Psoas muscle (tissue), 8 donors: ENCODE measurements at places on chromosomes 1 and 21.

DNA sequence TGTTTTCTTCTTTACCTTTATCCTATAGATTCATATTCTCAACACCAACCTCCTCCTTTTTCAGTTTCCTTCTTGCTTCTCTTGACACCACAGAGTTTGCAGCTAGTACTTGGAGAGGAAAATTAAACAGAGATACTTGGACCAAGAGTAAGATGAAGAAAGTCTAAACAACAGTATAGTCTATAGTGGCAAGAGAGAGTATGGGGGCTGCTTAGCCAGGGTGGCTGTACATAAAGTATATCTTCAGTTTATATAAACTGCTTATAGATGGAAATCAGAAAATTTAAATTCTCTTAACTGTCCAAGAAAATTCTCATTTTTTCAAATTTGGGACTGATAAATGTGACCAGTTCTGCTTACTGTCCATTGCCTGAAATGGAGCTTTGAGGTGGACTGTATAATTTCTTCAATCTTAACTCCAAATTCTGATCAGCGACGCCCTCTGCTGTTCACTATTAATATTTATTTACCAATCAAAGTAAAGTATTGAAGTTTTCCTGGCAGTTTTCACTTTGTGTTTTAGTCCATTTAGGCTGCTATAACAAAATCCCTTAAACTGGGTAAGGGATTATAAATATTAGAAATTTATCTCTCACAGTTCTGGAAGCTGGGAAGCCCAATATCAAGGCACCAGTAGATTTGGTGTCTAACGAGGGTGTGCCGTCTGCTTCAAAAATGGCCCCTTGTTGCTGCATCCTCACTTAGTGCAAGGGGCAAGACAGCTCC lies 14.8 kb upstream of the METTL18 start:
- no peak for DNase-seq

DNA sequence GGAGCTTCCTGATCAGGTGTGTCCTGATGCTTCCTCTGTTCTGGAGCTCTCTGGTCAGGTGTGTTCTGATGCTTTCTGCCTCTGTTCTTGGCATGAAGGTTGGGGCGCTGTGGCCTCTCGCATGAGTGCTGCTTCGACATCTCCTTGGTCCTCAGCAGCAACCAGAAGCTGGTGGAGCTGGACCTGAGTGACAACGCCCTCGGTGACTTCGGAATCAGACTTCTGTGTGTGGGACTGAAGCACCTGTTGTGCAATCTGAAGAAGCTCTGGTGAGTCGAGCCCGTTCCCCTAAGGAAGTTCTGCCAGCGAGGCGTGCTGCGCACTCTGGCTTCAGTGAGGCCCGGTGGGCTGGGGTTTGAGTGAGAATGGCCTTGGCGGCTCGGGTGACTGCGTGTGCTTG lies 18.0 kb downstream of the NLRP3 start:
- DNase-seq, result no peak

DNA sequence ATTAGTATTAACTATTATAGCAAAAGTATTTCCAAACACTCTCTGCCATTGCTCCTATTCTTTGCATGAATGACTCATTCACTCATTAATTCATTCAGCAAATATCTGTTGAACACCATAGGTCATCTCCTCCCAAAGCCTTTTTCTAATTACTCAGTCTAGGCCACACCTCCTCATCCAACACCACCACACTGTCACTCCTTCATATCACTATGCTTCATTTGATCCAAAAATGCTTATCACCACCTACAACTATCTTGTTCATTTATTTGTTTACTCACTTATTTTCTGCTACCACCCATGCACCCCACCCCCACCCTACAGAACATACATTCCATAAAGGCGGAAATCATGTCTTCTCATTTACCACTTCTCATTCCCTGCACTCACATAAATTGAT lies 94.4 kb upstream of the TNFSF4 start:
- DNase-seq, result no peak

- no peak for DNase-seq
Measured at GRCh38 chr1:94538243-94538827, 3.2 kb downstream of the F3 start.

GRCh38 chr1:223344491-223344890 lies 19.5 kb downstream of the SUSD4 start:
- DNase-seq, result no peak

GRCh38 chr1:16148329-16149092 lies 7.4 kb downstream of the EPHA2 start:
- no peak for DNase-seq

DNA sequence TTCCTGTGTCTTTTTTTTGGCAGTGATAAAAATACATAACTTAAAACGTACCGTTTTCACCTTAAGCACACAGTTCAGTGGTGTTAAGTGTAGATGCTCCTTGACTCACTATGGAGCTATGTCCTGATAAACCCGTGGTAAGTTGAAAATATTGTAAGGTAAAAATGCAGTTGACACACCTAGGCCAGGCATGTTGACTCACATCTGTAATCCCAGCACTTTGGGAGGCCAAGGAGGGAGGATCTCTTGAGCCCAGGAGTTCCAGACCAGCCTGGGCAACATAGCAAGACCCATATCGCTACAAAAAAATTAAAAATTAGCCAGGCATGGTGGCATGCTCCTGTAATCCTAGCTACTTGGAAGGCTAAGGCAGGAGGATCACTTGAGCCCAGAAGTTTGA lies 73.6 kb upstream of the COG2 start:
- no peak for DNase-seq

GRCh38 chr21:21019681-21020080 lies 21.5 kb downstream of the NCAM2 start:
- DNase-seq, result no peak

GRCh38 chr21:43190951-43191350 lies 22.1 kb downstream of the CRYAA start:
- no peak for DNase-seq

GRCh38 chr1:230226007-230226800 lies 159.2 kb downstream of the GALNT2 start:
- no peak for DNase-seq

GRCh38 chr1:61220536-61220935 lies 138.2 kb downstream of the NFIA start:
- no peak for DNase-seq

DNA sequence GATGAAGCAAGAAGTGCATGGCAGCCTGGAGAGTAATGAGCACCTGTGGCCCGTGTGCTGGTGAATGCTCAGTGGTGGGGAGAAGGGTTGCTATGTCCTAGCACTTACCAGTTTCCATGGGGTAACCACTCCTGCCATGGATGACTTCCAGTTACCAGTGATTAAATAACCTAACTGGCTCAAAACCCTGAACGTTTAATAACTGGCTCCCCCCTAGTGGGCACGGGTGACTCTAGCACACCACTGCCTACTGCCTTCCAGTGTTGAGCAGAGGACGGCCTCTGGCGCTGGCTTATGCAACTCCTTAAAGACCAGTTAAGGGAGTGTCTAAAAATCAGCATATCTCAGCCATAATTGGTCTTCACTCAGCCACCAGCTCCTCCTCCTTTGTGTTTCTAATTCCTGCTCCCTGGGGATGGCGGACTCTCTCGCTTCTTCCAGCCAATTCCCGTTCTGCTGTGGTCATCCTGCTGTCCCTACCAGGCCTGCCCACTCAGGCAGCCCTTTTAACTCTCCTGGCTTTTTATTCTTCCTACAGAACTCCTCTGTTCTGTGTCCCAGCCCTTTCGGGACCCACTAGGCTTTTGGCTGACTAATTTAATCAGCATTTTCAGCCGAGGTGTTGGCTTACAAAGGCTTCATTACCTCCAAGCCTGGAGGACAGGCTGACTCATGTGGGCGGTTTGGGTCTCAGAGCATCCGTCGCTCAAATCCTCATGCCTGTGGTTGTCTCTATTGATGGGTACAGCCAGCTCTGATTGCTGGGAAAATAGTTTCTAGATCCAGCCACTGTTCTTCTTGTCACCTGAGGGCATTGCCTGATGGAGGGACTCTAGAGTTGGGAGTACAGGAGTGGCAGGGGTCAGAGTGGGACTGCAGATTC lies 332.4 kb downstream of the CAMTA1 start:
- DNase-seq, result no peak

DNA sequence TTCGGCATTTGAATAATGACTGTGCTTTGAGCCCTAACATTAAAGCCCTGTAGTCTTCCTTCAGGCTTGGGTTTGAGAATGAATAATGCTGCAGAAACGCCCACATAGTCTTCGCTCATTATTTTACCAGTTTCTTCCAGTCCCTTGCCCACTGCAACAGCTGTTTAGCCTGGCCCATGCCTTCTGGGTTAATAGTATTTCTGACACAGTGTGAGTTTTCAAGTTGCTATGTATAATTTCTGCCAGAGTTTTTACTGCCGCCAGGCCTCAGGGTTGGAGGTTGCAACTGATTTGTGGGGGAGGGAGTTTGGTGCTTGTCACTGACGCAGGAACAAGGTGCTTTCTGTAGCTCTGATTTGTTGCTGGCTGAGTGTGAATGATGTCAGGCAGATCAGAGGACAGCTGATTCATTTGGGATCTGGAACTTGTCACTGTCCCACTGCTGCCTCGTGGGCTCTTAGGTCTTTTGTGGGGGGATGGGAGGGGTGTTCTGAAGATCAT lies 109.8 kb downstream of the MAST2 start:
- DNase-seq, result peak; percentile 57

DNA sequence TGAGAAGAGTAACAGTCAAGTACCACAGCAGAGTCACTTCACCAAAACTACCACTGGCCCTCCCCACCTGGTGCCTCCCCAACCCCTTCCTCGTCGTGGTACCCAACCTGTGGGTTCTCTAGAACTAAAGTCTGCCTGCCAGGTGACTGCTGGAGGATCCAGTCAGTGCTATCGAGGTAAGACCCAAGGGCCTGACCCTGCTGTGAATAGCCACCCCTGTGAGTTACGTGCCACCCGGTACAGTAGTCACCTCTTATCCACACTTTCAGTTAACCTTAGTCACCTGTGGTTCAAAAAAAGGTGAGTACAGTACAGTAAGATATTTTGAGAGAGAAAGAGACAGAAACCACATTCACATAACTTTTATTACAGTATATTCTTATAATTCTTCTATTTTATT lies 16.5 kb downstream of the TTF2 start:
- no peak for DNase-seq

- DNase-seq, result no peak
Measured at GRCh38 chr1:158146739-158147138, 34.0 kb upstream of the CD1D start.

GRCh38 chr1:197519741-197520334 lies 251.8 kb downstream of the CRB1 start:
- DNase-seq, result no peak

DNA sequence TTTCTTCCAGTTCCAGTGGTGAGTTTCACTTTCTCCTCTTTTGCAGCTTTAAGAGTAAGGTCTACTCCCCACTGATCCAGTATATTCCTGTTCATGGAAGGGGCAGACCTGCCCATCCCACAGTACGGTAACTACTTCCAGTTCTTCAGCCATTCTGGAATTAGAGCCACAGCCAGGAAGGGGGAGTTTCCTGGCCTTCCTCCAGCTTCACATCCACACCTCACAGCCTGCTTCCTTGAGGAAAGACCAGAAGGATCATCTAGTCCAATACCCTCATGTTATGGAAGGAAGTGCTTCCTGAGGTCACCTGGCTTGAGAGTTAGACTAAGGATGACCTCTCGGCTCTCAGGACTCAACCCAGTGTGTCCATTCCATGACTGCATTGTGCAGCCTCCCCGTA lies 597.8 kb downstream of the KIF26B start:
- no peak for DNase-seq

GRCh38 chr1:30516485-30516858 lies 206.9 kb downstream of the MATN1 start:
- no peak for DNase-seq

- no peak for DNase-seq
Measured at GRCh38 chr1:165847486-165847885, 20.1 kb downstream of the UCK2 start.

DNA sequence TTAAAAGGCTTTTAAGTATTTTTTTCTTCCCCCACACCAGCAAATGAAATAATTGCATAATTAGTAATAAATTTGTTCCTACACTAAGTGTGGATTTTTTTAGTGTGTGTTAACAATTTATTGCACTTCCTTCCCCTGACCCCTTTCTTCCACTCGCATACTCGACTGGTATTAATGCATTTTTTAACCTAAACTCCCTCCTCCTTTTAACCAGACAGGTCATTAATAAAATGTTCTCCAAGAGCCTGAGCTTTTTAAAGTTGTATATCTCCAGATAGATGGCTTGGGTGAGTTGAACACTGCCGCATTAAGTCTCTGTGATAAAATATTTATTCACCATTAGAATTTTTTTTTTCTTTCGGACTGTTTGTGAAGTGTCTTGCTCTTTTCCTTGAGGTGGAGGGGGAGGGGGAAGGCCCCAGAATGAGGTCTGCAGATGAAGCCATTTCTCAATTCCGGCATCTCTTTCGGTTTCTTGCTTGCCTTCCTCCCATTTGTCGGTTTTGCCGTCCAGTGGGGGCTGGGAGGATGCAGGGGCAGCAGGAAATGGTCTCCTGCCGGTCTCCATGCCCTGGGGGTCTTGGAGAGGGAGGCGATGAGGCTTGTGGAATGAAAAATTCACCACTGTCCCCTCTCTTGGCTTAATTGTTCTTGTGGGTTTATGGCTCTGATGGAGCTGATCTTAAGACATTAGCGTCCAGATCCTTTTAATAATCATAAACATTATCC lies 64.1 kb upstream of the ACTL8 start:
- DNase-seq, result no peak

DNA sequence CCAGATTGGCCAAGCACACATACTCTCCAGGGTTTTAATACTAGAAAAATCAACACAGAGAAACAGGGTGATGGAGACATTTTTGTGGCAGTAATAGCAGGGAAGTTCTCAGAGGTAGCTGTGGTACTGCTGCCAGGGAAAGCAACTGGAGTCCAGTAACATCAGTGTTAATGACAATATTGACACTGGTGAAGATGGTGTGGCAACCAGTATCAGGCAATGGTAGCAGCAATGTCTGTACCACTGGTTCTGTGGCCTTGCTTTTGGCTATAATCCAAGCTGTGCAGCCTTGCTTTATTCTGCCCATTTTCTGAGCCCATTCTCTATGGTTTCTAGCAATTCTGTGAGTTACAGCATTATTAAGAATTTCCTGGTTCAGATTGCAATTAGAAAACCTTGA lies 1.6 kb upstream of the SNX7 start:
- no peak for DNase-seq

DNA sequence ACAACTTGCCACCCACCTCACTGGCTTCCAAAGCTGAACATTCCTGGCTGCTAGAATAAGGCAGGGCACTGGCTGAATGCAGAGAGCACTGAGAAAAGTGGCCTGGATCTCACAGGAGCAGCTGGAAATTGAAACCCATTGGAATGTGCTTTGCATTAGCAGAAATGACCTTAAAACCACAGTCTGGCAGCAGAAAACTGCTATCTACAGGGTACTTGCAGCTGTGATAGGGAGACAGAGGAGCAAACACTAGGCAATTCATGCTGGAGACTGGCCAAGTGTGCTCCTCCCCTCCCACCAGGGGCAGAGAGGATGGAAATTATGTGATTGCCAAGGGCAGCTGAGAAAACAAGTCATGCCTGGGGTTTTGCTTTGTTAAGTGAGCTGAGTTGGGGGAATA lies 47.2 kb downstream of the HSD3B1 start:
- no peak for DNase-seq

GRCh38 chr1:47997289-47998200 lies at the start of gene TRABD2B:
Gene TRABD2B, minus strand, starts transcription at chr1:47997385.
- peak; percentile 88 for DNase-seq
